ENCODE measurements at places on chromosomes 2 and 18. TPM values are rescaled to one million over a fixed set of nuclear protein-coding genes. Genes with fewer than 3 reads are reported as not detected.

Gene WNT6
- 46.5 TPM for total RNA-seq

Gene PLB1
- total RNA-seq: 10.4 TPM

- no peak for DNase-seq
- H3K4me1 ChIP-seq: no peaks in the 10 kb centered on the region
- no peaks in the 10 kb centered on the region for H3K27me3 ChIP-seq
- no peak overlapping the region for H3K27ac ChIP-seq
- no peaks in the 10 kb centered on the region for H3K36me3 ChIP-seq
- H3K4me3 ChIP-seq: no peak overlapping the region
Observed at GRCh38 chr2:72082887-72083286, 64.8 kb downstream of the CYP26B1 start.

DNA sequence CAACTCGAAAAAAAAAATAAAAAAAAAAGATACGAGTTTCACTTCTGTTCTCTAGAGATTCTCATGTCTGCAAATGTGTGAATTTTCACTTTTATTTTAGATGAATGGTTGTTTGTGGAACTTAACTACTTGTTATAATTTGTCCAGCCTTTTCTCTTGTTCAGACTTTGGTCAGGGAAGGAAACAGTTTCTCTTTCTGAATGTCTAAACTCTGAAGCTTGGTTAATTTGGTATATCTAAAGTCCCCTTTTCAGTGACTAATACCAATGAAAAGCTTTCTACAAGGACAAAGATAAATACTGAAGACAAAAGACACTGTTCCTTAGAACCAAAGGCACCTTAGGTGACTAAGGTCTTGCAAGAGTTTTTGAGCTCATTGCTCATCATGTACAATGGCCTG, 144.4 kb upstream of the PIEZO2 start:
- H3K4me1 ChIP-seq: no peaks in the 10 kb centered on the region
- no peak for DNase-seq
- H3K36me3 ChIP-seq: no peaks in the 10 kb centered on the region
- no peaks in the 10 kb centered on the region for H3K27me3 ChIP-seq

Gene SKOR2
- 0.43 TPM for total RNA-seq

Gene PXDN
- total RNA-seq: 41.8 TPM

DNA sequence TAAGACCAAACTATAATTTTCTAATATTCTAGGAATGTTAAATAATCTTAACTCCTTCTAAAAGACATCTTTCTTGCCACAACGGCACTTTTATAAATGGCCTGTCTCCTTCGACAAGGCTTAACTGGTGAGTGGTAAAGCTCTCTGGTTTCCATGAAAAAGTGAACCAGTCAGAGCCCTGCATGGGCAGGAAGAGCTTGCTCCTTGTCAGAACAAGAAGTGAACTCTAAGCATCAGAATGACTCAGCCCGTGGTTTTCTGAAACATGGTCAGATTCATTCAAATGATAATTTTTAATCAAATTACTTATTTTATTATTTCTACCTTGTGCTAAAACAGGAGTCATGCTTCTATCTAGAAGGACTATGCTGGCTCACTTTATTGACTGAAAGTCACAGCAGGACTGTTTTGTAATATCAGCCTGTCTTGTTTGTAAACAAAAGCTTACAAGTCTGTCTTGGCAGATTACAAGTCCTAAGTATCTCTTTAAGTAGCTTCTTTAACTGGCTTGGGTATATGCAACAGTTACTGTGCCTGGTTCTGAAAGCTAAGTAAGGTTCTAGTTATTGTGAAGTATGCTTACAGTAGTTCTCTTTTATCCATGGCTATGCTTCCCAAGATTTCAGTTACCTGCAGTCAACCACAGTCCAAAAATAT, 245.4 kb downstream of the NAPG start:
- H3K27ac ChIP-seq: no peak overlapping the region
- H3K27me3 ChIP-seq: no peaks in the 10 kb centered on the region
- H3K36me3 ChIP-seq: no peaks in the 10 kb centered on the region
- no peak for DNase-seq
- no peak overlapping the region for H3K4me3 ChIP-seq

DNA sequence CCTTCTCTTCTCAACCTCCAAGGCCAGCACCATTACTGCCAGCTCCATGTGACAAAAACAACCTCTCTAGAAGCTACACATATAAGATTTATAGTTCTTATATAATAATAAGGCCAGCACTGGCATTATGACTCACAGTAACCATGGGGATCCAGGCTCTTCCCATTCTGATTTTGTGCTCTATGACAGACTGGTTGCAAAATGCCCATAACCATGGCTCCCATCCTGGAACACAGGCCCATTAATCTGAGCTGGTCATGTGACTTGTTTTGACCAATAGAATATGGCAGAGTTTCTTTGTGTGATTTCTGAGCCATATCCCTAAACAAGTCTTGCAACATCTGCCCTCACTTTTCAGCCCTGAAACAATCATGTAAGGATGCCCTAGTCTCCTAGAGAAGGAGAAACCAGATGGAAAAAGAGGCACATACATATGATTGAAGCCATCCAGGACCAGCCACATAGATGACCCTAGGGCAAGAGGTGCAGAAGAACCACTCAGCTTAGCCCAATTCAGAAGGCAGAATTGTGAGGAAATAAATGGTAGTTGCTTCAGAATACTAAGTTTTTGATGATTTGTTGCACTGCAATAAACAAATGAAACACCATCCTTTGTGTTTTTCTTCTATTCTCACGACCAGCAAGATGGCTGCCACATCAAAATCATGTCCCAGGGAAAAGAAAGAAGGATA, 173.9 kb downstream of the SUCLG1 start:
- no peaks in the 10 kb centered on the region for H3K27me3 ChIP-seq
- no peaks in the 10 kb centered on the region for H3K36me3 ChIP-seq
- no peak for DNase-seq
- H3K27ac ChIP-seq: no peak overlapping the region
